ENCODE measurements at places on chromosomes 5 and 9.

DNA sequence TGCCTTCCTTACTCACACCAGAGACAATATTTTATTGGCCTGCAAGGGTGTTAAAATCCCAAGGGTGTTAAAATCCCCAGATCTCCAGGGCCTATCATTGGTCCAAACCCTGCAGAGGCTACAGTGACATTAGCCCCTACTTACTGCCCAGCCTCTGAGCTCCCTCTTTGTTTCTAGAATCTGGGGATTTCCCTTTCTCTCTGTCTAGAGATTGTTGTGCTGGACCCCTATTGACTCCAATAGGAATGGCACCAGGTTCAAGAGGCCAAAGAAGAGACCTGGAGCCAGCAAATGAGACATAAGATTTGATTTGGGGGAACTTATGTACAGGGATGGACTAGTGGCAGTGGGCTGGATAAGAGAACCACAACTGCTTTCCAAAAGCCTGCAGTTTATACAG is 53.3 kb upstream of the ZBED3 start:
- no peak for DNase-seq

DNA sequence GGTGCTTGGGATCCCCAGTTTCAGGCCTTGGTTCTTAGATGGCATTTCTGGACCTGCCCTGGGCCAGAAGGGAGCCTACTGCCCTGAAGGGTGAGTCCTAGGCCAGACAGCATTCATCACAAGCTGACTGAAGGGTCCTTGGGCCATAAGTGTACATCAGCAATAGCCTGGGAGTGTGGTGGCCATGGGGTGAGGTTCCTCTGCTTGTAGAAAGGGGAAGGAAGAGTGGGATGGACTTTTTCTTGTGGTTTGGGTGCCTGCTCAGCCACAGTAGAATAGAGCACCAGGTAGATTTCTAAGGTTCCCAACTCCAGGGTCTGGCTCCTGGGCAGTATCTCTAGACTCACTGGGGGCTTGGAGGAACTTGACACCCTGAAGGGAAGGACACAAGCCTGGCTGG is 95.2 kb upstream of the PHF24 start:
- no peak for DNase-seq

DNA sequence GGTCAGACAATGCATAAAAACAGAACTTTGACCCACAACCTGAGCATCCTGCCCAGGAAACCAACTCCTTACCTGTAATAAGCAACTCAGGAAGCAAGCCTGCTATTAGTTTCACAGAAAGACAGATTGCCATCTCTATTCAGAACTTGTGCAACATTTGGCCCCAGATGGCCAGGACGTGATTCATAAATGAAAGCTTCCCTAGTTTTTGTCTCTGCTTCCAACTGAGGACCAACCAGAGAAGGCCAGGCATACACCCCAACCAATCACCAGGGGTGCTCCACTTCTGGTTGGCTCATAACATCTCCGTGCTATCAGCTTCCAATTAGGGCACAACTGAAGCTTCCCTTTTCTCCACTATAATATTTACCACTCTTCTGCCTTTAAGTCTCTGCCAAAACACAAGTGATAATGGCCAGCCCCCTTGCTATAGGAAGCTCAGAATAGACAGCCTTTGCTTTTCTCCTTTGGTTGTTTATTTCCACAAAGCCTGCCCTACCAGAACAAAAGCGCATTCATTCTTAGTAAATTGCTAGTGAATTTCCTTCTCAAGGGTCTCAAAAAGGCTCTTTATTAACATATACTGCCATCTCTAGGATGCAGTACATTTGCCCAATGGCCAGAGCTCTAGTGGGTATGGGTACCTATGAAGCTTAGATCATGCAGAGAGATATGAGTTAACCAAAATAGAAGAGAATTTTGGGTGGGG is 289.7 kb upstream of the DAP start:
- no peak for DNase-seq

- DNase-seq, result no peak
Observed at GRCh38 chr9:121599872-121600585, 51.4 kb upstream of the DAB2IP start.

DNA sequence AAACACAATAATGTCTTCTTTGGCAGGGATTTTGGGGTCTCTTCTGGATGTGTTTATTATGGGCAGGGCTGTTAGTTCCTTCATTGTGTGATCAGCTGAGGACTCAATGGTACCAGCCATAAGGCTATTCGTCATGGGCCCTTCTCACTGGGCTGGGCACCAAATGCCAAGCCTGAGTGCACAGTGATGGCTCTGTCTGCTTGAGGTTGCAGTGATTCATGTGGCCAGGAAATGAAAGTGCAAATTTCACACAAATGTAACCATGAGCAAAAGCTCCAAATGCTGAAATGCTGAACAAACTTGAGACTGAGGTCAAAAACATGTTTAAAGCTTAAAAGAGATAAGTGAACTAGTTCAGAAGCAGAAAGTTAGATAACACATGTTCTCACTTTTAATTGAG is 191.0 kb downstream of the TARS1 start:
- DNase-seq, result no peak

DNA sequence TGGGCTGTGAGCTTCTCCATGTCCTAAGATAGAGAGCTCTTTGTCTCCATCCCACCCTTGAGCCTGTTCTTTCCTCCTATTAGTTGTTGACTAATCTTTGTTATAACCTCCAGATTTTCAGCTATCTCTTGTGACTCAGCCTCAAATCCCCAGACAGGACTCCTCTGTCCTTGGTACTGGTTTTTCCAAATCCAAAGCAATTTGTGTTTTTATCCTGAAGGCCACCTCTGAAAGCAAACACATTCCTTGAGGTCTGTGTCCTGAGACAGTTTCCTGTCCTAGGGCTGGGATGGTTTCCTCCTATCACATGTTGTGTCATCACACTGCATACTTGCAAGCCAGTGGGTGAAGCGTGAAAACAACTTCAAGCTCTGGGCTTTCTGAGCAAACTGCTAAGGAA is 8.5 kb downstream of the TNC start:
- no peak for DNase-seq

DNA sequence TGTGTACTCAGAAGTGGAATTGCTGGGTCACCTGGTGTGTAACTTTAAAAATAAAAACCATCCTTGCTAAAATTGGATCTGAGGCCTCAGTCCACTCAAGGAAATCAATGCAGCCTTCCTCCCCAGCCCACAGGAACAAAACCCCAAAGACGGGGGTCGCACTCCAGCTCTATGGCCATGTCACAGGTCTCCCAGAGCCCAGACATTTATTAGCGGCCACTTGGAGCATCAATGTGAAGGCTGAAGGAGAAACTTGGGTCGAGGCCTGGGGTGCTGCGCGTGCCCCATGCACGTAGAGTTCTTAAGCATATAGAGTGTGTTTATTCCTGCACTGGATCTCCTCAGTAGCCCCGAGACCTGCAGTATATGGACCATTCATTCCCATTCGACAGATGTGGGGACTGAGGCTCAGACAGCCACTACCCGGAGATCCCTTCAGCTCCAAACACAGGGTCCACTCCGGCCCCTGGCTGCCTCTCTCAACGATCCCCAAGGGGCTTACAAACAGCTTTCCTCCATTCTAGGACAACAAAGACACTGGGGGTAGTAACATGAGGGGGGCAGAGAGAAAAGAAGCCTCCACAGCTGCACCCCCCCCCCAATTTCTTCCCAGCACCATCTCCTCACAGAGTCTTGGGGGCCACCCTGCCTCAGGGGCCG is 14.3 kb upstream of the OLFM1 start:
- DNase-seq, result no peak

DNA sequence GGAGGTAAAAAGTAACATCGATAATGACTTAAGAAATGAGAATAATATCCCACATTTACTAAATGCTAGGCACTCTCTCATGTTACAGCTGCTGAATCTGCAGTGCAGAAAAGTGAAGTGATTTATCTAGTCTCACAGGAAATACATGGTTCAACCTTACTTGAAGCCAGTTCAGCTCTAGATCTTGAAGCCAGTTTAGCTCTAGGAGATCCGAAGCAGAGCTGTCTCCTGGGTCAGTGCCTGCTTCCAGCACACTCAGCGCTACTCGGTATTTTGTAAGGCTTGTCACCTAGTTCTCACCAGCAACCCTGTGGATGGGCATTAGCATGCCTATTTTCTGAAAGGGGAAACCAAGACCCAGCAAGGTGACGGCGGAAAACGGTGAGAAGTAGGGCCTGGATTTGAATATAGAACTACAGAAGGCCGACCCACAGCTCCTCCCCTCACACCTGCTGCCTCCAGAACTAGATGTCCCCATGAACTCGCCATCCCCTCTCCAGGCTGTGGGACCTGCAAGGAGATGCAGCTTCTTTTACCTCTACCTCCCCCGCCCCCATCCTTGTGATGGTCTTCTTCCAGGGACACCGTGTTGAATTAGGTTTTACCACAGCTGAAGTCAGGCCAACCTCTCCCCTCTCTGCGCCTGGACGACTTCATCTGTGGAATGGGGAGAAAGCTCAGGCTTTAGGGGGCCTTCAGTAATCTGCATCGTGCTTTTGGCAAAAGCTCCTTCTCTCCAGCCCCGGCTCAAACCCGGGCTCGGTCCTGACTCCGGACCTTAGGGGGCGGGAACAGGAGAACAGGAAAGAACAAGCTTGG is 4.4 kb upstream of the MSX2 start:
- DNase-seq, result no peak

GRCh38 chr5:155434267-155434666 is 420.7 kb downstream of the KIF4B start:
- no peak for DNase-seq

DNA sequence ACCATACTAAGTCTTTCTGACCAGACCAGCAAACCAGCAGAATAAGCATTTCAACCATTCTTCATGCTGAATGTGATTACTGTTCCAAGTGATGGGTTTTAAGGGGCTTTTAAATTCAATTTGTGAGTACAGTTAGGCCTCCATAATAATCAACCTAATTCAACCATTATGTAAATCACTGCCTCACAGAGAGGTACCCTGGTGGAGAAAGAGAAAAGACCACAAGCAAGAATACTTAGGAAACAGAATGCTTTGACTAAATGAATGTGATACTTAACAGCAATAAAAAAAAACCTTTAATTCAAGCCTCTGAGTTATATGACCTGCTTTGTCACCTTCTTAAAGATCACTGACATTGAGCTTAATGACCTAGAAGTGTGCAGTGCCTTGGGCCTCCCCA is 162.1 kb downstream of the EPB41L4A start:
- no peak for DNase-seq

DNA sequence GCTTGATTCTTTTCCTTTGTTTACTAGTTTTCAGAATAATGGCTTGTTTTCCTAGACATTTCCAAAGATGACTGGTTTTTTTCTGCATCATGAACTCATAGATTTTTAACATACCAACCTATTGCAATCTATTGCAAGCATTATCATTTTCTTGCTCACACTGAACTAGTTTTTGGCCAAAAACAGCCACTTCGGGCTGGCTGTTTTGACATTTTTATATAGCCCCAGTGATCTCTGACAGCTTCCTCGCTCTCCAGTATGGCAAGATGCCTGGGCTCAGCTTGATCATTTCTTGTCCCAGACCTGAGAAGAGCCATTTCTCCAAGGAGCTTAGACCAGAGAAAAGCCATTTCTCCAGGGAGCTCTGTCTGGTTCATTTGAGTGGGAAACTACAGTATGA is 94.3 kb upstream of the MAMDC2 start:
- DNase-seq, result no peak

- DNase-seq, result no peak
Observed at GRCh38 chr5:17276445-17276844, 59.0 kb downstream of the BASP1 start.

GRCh38 chr5:67902497-67902830 is 313.1 kb upstream of the PIK3R1 start:
- no peak for DNase-seq

GRCh38 chr5:130874861-130875417 is 290.1 kb downstream of the HINT1 start:
- DNase-seq, result no peak

- no peak for DNase-seq
Observed at GRCh38 chr9:4622016-4622415, 40.1 kb upstream of the PLPP6 start.

GRCh38 chr9:90002397-90003271 is 397.8 kb downstream of the GADD45G start:
- DNase-seq, result no peak

GRCh38 chr9:4741365-4742089 is 525 bp upstream of the AK3 start:
- no peak for DNase-seq

- no peak for DNase-seq
Observed at GRCh38 chr9:121154782-121155181, 46.9 kb downstream of the RAB14 start.

GRCh38 chr5:167050568-167051401 is 1240.7 kb upstream of the WWC1 start:
- DNase-seq, result no peak

GRCh38 chr5:27548484-27548883 is 510.1 kb upstream of the CDH9 start:
- DNase-seq, result no peak

- no peak for DNase-seq
Observed at GRCh38 chr5:3194271-3194670, 401.4 kb upstream of the IRX1 start.

GRCh38 chr5:175060257-175060656 is 335.9 kb downstream of the MSX2 start:
- no peak for DNase-seq

DNA sequence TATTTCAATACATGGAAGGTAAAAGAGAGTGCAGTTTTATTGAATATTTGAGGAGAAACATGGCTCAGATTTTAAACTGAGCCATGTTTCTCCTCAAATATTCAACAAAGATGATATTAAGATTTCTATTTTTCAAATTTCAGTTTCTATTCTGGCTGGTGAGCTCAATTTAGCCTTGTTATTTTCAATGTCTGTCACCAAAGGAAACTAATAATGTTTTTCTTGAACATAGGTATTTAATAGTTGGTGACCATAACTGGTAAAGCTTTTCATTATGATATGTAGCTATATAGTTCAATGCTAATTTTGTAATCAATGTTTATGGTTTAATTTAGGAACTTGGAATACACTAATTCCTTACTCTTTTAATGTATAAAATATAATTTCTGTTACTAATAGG is 177.4 kb downstream of the FER start:
- DNase-seq, result no peak

- DNase-seq, result no peak
Observed at GRCh38 chr5:146528236-146528635, 12.2 kb upstream of the GPR151 start.

Data from NCI-H1417 treated with DMSO at 0.1 percent for 48 hours (cell line).